ENCODE measurements at places on chromosomes 4 and X. TPM values are rescaled to one million over a fixed set of nuclear protein-coding genes. Genes with fewer than 3 reads are reported as not detected.
A peak's percentile ranks its signal among the peaks of the same experiment; 100 is the strongest.

- no peak for DNase-seq
These were observed 30.5 kb upstream of the PRKX start for GRCh38 chrX:3743801-3744439.

- no peak for DNase-seq
These were observed 586.5 kb upstream of the FTHL17 start for GRCh38 chrX:31658360-31658759.

GRCh38 chr4:126405369-126405982, 1090.7 kb downstream of the FAT4 start:
- no peak for DNase-seq

DNA sequence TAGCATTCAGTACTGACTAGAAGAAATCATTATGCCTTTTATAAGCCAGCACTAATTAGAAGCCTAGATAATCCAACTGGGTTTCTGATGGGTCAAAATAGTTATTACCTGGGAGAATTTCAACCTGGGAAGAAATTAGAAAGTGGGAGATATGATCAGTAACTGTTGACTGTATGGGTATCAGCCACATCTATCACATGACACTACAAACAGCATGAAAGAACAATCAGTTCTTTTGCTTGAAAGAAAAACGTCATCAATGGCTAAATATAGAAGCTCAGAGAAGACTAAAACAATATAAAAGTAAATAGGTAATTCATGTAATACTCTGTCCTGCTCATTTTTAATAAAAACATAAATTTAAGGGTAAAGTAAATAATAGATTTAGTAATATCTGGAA, 145.1 kb downstream of the CAMK2D start:
- no peak for DNase-seq

GRCh38 chr4:53589511-53589910, 1.8 kb downstream of the LNX1 start:
- DNase-seq: no peak

GRCh38 chr4:109690690-109691410, 12.4 kb downstream of the CASP6 start:
- DNase-seq: no peak

DNA sequence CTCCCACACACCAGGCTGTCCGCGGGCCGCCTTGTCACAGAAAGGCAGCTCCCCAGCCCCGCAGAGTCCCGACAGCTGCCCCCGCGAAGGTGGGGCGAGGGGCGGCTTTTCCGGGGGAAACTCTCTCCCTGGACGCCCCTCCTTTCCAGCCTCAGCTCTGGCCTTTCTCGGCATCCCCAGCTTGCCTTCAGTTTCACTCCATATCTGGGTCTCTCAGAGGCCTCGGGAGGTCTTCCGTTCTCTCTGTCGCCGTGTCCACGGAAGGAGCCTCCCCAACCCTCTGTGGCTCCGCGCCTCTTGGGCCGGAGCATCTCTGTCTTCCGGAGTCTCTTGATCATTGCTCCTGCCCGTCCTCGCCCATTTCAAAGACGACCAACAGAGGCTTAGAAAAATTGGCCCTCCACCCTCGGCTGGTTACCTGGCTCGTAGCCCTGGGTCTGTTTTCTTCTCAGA, 6.1 kb upstream of the MSX1 start:
- no peak for DNase-seq

DNA sequence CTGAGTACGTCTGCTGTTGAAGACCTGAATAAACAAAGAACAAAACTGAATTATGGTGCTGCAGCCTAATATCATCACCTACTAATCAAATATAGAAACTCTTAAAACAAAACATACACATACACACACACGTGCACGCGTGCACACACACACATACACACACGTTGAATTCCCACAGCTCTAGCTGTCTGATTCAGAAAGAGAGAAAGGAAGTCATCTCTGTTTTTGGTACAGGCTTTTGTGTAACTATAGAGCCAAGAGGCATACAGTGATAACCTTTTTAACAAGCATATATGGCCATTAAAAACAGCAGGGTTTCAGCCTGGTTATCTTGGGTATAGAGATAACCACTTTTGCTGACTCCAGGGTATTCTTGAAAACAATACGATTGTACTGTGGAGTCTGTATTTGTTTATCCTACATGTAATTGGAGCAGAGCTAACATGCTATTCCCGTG, 823.2 kb downstream of the CCSER1 start:
- DNase-seq: no peak

DNA sequence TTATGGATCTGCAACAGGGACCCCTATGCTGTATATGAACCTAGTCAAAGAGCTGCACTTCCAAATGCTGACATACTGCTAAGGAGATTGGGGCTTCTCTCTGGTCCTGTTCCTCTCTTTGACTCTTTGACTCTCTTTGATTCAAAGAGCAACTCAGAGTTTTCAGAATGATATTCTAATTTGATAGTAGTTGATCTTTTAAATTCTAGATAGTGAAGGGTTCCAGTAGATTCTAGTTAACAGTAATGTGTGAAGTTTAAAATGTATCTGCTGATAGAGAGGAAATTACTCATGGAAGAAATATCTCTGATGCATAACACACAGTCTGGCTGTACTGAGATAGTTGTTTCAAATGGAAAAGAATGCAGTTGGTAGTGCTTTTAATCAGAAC, 239.1 kb downstream of the RASL11B start:
- DNase-seq: no peak

GRCh38 chr4:152540293-152540674, 4.4 kb upstream of the FBXW7 start:
- DNase-seq: no peak

GRCh38 chr4:3304831-3305609, 12.2 kb downstream of the RGS12 start:
- DNase-seq: no peak

DNA sequence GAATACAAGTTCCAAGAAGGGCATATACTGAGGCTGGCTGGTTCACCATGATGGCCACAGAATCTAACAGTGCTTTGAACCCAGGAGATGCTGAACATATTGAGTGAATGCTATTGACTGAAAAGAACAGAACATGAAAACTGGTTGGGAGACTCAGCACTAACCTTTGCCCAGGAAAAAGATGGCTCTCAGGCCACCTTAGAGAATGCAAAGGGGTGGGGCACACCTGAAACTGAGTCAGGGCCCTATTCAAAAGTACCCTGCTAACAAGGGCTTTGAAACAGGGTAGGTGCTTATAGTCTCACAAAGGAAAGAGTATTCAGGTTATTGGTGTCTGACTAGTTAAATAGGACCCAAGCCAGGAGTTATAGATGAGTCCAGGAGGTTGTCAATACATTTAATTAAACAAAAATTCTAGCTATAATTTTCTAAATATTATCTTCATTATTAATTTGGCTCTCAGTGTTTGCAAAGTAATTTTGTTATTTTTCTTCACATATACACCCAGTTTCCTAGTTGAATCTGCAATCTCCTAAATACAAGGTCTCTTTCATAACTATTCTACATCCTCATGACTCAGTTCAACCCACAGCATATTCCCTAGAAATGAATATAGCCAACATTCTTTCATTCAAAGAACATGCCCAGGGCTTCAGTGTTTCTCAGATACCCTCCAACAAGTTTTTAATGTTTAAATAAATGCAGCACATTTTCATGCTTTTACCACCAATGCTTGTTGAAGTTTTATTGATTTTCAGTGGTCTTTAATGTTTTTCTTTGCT, 144.2 kb upstream of the RAPGEF2 start:
- no peak for DNase-seq

GRCh38 chr4:188432328-188432727, 293.1 kb downstream of the TRIML1 start:
- no peak for DNase-seq

DNA sequence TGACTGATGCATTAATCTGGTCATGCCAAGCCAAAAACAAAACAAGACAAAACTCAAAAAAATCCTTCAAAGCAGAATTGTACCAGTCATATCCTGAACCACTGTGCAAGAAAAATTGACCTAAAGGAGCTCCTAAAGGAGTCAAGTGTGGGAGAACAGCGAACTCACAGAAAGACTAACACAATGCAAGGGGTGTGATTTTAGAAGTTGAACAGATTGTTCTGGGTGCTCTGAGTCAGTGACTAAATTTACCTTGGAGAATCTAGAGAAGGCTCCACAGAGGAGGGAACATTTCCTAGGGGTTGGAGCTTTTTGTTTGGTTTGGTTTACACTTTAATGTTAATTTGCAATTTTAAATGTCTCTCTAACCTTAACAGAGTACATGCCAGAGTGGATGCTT, 48.9 kb upstream of the PHF8 start:
- DNase-seq: no peak

DNA sequence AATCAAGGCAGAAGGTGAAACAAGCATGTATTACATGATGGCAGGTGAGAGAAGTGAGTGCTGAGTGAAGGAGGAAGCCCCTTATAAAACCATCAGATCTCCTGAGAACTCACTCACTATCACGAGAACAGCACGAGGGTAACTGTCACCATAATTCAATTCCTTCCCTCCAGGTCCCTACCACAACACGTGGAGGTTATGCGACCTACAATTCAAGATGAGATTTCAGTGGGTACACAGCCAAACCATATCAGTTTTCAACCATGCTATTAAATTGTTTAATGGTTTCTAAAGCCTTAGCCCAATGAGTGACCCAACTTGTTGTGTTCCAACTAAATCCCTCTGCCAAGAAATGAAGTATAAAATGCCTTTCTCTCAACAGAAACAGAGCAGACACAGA, 519.8 kb downstream of the GBA3 start:
- DNase-seq: no peak

DNA sequence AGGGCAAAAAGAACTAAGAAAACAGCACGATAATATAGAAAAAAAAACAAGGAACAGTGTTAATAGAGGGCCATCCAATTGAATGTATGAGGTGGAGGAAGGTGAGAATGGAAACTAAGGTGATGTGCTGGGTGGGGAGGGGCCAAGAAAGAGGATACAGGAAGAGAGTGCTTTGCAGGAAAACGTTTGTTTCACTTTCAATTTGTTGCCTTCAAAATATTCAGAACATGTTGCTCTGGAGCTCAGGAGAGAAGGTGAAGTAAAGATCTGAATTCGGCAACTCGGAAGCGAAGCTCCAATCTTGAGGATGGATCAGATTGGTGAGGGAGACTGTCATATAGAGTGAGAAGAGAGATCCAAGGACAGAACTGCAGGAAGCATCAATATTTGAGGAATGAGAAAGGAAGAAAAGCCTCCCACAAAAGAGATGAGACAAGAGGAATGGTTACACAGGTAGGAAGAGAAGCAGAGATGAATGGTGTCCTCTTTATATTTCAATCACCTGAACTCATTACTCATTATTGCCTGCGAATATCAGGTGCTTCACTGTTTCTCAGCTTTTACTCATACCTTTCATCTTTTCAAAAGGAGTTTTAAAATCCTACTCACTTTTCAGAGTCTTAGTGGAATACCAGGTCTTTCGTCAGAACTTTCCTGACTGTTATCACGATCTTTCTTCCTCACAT, 14.7 kb upstream of the SEC24D start:
- no peak for DNase-seq

- DNase-seq: peak; percentile 5
These were observed 2.5 kb upstream of the RS1 start for GRCh38 chrX:18674417-18674787.

DNA sequence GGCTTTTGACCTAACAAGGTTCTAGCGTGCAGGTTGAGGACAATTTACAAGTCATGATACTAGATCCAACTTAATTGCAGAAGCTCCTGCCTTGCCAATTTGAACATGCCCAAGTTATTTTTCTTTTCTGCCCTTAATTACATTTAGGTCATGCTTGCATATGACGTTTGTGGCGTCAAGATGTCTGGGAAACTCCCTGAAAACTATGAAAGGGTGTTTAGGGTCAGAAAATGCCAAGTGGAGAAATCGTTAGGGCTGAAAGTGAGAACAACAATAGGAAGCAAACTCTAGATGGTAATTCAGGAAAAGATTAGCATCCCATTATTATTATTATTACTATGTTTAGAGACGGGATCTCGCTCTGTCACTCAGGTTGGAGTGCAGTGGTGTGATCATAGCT, 38.2 kb upstream of the PLAC8 start:
- DNase-seq: no peak

DNA sequence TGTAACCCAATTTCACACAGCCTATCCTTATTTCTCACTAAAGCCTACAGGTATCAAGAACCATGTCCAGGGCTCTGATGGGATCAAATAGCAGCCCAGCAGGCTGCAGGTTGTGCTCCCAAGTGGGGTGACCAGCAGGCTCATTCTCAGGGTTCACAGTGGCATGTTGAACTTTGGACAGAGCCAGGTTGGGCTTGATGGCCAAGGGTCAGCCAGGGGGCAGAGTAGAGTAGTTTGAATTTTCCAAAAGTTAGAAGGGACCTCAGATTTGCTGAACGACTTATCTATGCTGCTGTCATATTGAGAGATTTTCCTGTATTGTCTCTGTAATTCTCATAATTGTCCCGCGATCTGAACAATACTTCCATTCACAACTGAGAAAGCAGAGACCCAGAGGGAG, 310.8 kb upstream of the BOD1L1 start:
- no peak for DNase-seq

DNA sequence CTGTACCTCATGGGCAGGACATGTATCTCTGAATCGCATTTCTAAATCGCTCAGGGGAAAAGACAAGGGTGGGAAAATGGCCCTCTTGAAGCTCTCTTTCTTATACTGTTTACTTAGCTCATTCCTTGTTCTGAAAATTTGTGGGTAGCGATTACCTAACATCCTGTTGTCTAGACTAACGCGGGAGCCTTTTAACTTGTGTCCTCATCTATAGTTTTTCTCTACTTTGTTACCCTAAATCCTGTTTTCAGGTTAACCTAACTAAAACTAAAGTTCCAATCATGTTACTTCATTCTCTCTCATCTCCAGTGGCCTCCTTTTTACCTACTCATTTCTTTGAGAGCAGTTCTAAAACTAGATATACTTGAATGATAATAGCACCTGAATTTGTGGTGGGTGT, 45.0 kb downstream of the SNX25 start:
- no peak for DNase-seq

DNA sequence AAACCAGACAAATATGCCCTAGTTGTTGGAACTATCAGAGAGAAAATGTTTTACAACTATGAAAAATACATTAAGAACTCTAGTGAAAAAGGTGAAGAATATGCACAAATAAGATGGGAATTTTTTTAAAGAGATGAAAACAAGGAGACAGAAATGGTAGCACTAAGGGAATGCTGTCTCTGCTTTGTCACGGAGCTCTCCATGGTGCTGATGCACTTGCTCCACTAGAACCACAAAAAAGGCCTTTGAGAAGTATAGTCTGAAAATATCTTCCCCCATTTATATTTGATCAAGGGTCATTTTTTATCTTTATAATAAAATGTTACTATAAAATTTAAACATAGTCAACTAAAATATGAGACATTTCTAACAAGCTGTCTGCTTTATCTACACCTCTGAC, 1655.5 kb upstream of the AGA start:
- peak; percentile 42 for DNase-seq

Gene TMEM33
- 74.7 TPM for total RNA-seq

Gene MEPE
- not detected for total RNA-seq

Gene ABLIM2
- total RNA-seq: 3.8 TPM

Gene UGT2B17
- not detected for total RNA-seq

Gene TLR3
- 0.19 TPM for total RNA-seq

Gene NR3C2
- 0.30 TPM for total RNA-seq

Gene RASL11B
- 10.2 TPM for total RNA-seq

Gene MAGEA11
- not detected for total RNA-seq

Gene DRD5
- total RNA-seq: not detected

Gene DUX4
- total RNA-seq: not detected

All from neural crest cell (in vitro differentiated cells).